Thoracic aorta (tissue), 2 donors: ENCODE measurements at places on chromosomes 13 and 19. TPM values are rescaled to one million over a fixed set of nuclear protein-coding genes. Genes with fewer than 3 reads are reported as not detected.

Gene ZNF285
- 0.27 TPM for total RNA-seq

Gene FAM124A
- total RNA-seq = 13.7 TPM

Gene ACER1
- total RNA-seq = not detected

- no peak overlapping the region for H3K27ac ChIP-seq
- no peak overlapping the region for H3K4me3 ChIP-seq
- DNase-seq = no peak
- no peaks in the 10 kb centered on the region for H3K27me3 ChIP-seq
- no peaks in the 10 kb centered on the region for H3K36me3 ChIP-seq
Observed at GRCh38 chr19:51292971-51293370, 18.5 kb upstream of the IGLON5 start.

GRCh38 chr19:54137699-54138488 lies at the start of gene CNOT3:
CNOT3 (plus strand) TSS chr19:54137762; CDS start chr19:54142979, 5,217 bp downstream.
- no peaks in the 10 kb centered on the region for H3K27me3 ChIP-seq
- peak within 1 kb of the TSS; percentile 96 for H3K27ac ChIP-seq
- H3K36me3 ChIP-seq = peaks cover 7% of the 10 kb centered on the region

- no peak overlapping the region for H3K4me3 ChIP-seq
- H3K27me3 ChIP-seq = no peaks in the 10 kb centered on the region
- no peak for DNase-seq
Observed at GRCh38 chr13:110291286-110291685, 15.7 kb downstream of the COL4A1 start.

DNA sequence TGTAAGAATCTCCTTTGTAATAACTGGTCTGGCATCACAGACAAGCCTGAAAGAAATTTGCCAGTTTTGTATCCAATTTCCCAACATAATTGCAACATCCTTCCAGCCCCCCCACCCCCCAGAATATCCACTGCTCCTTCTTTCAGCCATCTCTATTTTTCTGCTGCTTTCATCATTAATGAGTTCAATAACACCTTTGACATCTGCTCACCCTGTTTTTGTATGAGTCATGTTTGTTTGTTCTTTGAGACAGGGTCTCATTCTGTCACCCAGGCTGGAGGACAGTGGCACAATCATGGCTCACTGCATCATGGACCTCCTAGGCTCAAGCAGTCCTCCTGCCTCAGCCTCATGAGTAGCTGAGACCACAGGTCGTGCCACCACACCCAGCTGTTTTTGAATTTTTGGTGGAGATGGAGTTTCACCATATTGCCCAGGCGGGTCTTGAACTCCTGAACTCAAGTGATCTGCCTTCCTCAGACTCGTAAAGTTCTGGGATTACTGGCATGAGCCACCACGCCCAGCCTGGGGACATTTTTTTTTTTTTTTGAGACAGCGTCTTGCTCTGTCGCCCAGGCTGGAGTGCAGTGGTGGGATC lies 7.0 kb upstream of the ZC3H4 start:
- no peak overlapping the region for H3K4me3 ChIP-seq
- H3K27me3 ChIP-seq = no peaks in the 10 kb centered on the region
- H3K4me1 ChIP-seq = peaks cover 3% of the 10 kb centered on the region
- DNase-seq = no peak
- H3K27ac ChIP-seq = no peak overlapping the region

DNA sequence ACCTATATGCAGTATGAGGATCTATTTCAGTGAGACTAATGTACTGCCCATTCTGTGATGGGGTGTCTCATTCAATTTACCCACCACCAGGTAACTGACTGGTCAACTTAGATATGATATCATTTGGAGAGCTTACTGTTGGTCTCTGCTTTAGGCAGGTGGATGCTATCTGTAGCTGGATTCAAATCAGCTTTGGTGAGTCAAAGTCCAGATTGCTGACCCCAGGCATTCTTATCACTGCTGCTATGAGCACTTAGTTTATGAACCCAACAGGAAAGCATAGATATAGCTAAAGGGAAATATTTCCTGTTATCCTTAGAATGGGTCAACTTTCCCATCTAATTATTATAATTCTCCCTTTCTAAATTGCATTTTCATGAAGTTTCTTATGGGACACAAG lies 1295.2 kb upstream of the SPRY2 start:
- no peak overlapping the region for H3K4me3 ChIP-seq
- H3K4me1 ChIP-seq = no peaks in the 10 kb centered on the region
- H3K36me3 ChIP-seq = no peaks in the 10 kb centered on the region
- no peak overlapping the region for H3K27ac ChIP-seq
- DNase-seq = no peak
